SJCRH30 (cell line): ENCODE measurements at places on chromosomes 1 and 21. TPM values are rescaled to one million over a fixed set of nuclear protein-coding genes. Genes with fewer than 3 reads are reported as not detected.
A peak's percentile ranks its signal among the peaks of the same experiment; 100 is the strongest.

The POU3F1 gene
- total RNA-seq, result 1.6 and 1.7 TPM in 2 replicates

- DNase-seq, result no peak
Observed at GRCh38 chr1:208228026-208228425, 16.2 kb downstream of the PLXNA2 start.

DNA sequence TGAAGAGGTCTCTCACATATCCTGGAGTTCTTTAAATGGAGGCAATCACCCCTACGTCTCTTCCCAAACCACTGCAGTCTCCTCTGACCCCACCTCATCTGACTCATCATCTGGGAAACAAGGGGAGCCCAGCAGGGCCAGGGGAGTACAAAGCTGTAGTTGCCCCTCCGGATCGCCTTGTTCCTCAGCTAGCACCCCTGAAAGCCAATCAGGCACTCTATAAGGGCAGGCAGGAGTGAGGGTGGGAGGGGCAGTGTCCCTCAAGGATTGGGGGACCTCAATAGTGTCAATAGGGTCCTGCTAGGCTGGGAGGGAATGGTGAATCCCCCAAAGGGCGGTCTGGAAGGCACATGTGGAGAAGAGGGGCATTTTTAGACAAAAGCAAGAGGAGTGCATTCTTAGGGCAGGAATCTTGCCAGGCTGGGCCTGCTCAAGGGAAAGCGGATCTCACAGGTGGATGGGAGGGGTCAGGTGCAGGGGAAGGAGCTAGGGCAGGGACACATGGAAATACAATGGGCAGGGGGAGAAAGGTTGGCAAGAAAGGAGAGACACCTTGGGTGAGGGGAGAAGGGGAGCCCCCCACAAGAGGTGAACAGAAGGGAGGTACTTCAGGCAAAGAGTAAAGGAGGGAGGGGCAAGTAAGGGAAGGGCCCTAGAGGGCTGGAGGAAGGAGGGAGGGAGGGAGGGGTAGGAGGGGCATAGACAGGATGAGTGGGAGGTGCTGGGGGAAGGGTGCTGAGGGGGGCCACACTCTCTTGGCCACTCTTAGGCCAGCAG is 5.8 kb downstream of the SHISA4 start:
- DNase-seq, result no peak

- no peak for DNase-seq
Observed at GRCh38 chr1:81929106-81929505, 128.4 kb downstream of the ADGRL2 start.

GRCh38 chr1:182560392-182560984 is 28.6 kb downstream of the RNASEL start:
- DNase-seq, result no peak

- DNase-seq, result peak; percentile 47
Observed at GRCh38 chr1:205791568-205792180, 16.4 kb upstream of the RAB29 start.

GRCh38 chr21:40128891-40129290 is 261.7 kb downstream of the PCP4 start:
- no peak for DNase-seq

The KMO gene
- 0.04 TPM in 1 of 2 replicates, not detected in the other for total RNA-seq

GRCh38 chr1:109901141-109901523 is 9.5 kb upstream of the CSF1 start:
- DNase-seq, result no peak

GRCh38 chr1:231828182-231828920 is 201.8 kb downstream of the DISC1 start:
- peak; percentile 62 for DNase-seq

DNA sequence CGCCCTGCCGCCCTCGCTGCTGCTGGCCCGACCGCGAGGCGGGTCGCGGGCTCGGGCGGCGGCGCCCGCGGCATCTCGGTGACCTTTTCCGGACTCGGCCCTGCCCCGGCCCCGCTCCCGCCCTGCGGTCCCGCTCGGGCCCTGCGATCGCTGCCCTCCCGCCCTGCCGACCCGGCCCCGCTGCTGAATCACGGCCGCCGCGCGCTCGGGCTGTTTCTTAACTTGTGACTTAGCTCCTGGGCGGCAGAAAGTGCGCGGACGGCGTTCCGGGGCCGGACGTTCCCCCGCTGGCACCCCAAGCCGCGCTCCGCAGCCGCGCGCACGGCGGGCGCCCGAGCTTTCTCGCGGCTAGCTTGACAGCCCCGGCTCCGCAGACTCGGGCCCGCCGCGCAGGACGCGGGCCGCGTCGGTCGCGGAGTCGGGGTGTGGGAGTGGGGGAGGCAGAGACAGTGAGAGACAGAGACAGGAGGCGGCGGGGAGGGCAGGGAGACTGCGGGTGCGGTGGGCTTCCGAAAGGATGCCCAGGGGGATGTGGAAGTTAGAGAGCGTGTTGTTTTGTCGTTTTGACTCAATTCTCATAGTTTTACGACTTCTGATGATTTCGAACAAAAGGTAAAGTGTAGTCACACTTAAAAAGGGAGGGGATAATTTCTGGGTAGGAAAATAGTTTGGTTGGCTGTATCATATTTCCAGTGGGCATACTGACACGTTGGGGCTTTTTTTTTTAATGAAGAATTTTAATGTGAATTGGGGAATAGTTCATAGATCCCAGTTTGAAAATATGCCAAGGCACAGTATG is 49.8 kb downstream of the PRDM2 start:
- peak; percentile 66 for DNase-seq

The LRRN2 gene
- total RNA-seq, result not detected in 2 replicates

The PODN gene
- total RNA-seq, result 0.41 and 0.42 TPM in 2 replicates

- peak; percentile 89 for DNase-seq
Observed at GRCh38 chr1:75991497-75992114, 59.4 kb upstream of the ASB17 start.

DNA sequence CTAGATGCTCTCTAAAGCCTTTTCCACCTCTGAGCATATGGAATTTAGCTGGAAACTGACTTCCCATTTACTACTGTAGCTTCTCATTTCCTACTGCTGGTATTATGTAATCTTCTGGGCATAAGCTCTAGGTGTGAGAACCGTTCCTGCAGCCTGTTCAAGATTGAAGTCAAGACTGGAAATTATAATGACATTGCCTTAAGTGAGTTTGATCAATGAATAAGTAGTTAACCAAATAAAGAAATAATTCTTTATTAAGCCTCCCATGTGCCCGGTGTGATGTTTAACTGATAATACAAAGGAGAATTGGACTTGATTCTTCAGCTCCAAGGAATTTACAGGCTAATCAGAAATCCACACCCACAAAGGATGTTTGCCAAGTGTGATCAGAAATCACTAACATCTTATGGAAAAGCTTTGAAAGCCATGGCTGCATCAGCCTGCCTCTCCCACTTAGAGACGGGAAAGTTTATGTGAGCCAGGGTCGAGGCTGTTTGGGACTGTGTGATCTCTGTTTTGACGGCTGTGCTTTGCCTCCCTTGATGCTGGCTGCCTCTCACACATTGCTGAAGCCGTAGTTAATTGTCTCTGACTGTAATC is 36.4 kb upstream of the PRELP start:
- DNase-seq, result no peak

DNA sequence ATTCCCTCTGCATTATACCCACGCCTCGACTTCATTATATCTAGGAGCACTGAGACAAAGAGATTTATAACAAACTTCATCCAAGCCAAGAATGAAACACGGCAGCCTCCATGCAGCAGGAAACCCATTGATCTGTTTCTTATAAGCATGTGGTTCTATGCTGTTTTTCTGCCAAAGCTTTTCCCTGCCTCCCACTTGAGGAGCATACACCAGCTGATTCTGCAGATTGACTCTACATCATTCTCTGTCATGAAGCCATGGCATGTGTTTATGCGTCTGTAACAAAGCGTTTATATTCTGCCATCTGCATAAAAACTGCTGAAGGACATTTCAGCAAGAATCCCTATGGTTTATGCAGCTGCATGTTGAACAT is 102.0 kb downstream of the CYYR1 start:
- DNase-seq, result no peak

The CACHD1 gene
- total RNA-seq, result 10.6 and 12.1 TPM in 2 replicates

DNA sequence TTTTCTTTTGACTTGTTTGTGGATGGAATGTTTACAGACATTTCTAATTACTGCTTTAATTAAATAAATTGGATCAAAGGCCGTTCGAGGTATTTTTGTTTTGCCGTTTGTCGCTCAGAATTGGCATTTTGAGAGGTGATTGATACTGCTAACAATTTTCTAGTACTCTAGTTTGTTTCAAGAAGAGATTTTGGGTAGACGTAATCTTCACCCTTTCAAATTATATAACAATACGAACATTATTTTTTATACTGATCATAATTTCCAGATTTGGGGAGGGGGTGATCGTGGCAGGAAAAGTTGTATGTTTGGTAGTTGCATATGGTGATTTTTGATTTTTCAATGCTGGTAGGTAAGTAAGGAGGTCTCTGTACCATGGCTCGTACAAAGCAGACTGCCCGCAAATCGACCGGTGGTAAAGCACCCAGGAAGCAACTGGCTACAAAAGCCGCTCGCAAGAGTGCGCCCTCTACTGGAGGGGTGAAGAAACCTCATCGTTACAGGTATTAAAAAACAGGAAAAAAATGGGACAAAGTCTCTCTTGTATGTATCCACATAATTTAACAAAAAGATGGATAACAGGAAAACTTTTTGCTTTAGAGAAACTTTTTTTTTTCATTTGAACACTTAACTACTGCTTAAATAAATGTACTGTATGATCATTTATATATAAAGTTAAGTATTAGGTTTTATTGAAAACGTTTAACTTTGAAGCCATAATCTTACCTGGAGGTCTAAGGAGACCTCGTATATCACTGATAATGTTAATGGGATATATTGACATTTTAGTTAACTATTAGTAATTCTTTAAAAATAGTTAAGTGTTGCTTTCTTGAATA is 1.7 kb downstream of the H3-3A start:
- peak; percentile 47 for DNase-seq

- DNase-seq, result no peak
Observed at GRCh38 chr1:11126569-11126968, 26.9 kb upstream of the EXOSC10 start.
